Kidney epithelial cell (primary cell): ENCODE measurements at places on chromosomes 3 and 15. TPM values are rescaled to one million over a fixed set of nuclear protein-coding genes. Genes with fewer than 3 reads are reported as not detected.

GRCh38 chr3:179769411-179770247 is 116.8 kb downstream of the USP13 start:
- DNase-seq: no peak

- no peak for DNase-seq
Measured at GRCh38 chr15:71804695-71805470, 5.5 kb upstream of the NR2E3 start.

- DNase-seq: no peak
Measured at GRCh38 chr3:157136647-157137387, 23.1 kb downstream of the CCNL1 start.

DNA sequence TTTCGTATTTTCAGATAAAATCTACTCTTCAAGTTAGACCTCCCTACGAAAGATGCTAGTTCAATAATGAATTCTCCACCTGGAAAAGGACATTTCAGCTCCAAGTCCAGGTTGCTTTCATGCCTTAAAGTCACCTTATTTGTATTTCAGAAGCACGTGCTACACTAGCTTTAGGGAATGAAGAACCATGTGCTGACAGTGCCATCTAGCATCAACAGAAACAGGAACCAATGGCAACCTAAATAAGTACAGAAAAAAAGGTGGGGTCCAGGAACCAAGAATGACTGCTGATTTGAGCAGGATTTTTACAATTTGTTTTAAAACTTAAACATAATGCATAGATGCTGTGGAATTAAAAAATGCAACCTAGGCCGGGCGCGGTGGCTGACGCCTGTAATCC is 77.6 kb upstream of the SNRPN start:
- DNase-seq: no peak

GASK1A gene
- 1.0 and 2.3 TPM in 2 replicates for total RNA-seq

NAA50 gene
- total RNA-seq: 110 and 149 TPM in 2 replicates

DNA sequence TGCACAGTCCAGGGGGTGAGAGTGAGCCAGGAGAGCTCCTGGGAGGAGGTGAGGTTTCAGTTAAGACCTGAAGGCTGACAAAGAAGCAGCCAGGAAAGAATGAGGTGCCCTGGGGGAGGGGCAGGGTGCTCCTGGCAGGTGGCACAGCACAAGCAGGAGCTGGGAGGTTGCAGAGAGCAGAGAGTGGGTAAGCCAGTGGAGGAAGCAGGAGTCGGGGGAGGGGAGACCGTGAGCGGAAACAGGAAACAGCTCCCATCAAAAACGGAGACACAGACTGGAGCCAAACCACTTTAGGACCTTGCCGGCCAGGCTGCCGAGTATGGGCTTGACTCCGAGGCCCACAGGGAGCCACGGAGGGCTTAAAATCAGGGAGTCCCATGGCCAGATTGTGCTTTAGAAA is 12.1 kb upstream of the FBLN2 start:
- DNase-seq: no peak

DNA sequence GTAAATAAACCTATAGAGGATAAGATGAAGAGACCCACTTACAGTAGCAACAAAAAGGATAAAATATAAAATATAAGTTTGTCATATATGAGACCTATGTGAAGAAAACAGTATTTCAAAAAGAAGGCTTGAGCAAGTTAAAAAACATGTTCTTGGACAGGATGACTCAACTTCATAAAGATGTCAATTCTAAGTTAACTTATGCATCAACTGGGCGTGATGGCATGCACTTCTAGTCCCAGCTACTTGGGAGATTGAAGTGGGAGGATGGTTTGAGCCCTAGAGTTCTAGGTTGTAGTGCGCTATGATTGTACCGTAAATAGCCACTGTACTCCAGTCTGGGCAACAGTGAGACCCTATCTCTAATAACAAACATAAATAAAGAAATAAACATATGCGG is 59.7 kb downstream of the PDCD6IP start:
- no peak for DNase-seq
